ENCODE measurements at places on chromosomes 5 and 9. TPM values are rescaled to one million over a fixed set of nuclear protein-coding genes. Genes with fewer than 3 reads are reported as not detected.

The CRHBP gene
- total RNA-seq: 0.56 TPM

The CDH6 gene
- not detected for total RNA-seq

The FAM151B gene
- 0.22 TPM for total RNA-seq

The GFPT2 gene
- 0.39 TPM for total RNA-seq

The PCDHGA3 gene
- total RNA-seq: 0.34 TPM

The SLC6A7 gene
- not detected for total RNA-seq

The INSL6 gene
- total RNA-seq: not detected

The LECT2 gene
- total RNA-seq: not detected

The MCTP1 gene
- 0.10 TPM for total RNA-seq

The VCAN gene
- 1.0 TPM for total RNA-seq

The PIP5KL1 gene
- total RNA-seq: 1.8 TPM

The CFAP90 gene
- total RNA-seq: not detected

All from T-helper 1 cell treated with Interleukin-12 subunit alpha and Interleukin-12 subunit beta and Interleukin-4 antibody, amounts not matched to agents 30 ng/mL and 1 ng/mL, for 36 hours (primary cell).